ENCODE measurements at places on chromosomes 4 and X.

GRCh38 chr4:53865054-53865453, 199.4 kb downstream of the CHIC2 start:
- DNase-seq, result no peak

DNA sequence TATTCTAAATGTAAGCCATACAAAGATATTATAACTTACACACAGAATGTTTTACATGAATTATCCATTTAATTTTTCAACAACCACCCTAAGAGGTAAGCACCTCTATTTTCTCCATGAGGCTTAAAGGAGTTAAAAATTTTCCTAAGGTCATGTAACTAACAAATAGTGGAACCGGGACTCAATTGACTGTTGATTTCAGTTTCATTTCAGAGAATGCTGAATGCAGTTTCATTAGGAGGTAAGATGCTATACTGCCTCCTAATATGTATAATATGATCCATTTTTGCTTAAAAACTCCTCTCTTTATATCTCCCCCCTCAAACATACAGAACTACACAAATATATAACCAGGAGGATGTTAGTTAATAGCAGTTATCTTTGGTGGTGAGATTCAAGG, 29.1 kb downstream of the PHKA1 start:
- no peak for DNase-seq

DNA sequence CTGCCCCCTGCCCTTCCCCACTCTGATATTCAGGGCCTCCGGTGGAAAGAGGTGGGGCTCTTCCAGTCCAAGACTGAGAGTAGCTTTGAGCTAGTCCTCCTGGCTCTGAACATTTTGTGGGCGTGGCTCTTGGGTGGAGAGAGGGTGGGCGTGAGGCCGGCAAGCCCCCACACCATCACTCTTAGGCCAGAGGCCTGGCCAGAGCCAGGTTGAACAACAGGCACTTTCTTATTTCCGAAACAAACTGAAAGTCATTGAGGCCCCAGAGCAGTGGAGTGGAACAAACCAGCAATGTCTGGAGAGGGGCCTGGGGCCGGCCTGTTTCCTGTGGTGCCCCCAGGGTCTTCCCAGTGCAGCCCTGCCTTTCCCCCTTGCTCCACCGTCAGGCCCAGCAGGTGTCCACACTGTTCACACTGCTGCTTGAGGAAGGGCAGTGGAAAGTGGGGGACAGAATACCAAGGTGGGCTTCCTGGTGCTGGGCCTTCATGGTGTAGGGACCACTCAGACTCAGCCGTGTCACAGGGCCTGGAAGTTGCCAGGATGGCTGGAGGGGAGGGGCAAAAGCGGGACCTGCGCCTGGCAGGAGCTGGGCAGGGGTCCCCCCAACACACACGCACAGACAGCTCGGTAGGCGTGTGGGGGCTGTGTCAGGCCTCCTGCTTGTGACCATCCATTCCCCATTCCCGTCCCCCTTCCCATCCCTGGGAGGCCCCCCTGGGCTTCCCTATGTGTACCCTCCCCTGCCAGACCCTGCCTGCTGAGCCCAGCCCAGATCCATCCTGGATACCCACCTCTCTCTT, 2.9 kb downstream of the ADRA2C start:
- DNase-seq, result no peak

GRCh38 chr4:182286035-182286434, 42.8 kb downstream of the TENM3 start:
- DNase-seq, result no peak

- no peak for DNase-seq
Observed at GRCh38 chr4:114911111-114911510, 202.3 kb downstream of the NDST4 start.

DNA sequence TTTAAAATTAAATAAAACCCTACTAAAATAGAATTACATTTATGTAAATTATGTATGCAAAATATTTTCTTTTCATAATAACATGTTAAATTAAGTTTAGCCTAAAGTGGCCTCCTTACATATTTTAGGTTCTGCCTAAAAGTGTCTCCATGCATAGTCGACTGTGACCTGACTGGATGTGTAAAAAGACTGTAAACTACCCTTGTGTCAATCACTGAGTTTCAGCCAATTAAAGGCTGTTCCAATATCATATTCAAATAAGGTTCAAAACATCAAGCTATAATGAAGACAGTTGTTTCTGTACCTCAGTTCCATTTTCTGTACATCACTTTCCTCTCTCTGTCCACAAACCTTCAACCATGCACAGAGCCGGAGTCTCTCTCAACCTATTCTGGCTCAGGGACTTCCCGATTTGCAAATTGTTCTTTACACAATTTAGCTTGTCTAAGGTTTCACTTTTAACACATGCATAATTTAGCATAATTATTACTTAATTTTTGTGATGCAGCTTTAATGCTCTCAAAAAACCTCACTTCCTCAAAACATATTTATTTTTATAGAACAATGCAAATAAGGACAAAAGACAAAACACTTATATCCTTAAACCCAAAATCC, 60.1 kb downstream of the SH3RF1 start:
- DNase-seq, result no peak

GRCh38 chrX:75303795-75304194, 29.9 kb downstream of the UPRT start:
- DNase-seq, result no peak

- DNase-seq, result peak; percentile 50
Observed at GRCh38 chrX:155819966-155820491, 61.1 kb upstream of the VAMP7 start.

GRCh38 chrX:125089761-125090445, 229.8 kb upstream of the TEX13C start:
- DNase-seq, result no peak

DNA sequence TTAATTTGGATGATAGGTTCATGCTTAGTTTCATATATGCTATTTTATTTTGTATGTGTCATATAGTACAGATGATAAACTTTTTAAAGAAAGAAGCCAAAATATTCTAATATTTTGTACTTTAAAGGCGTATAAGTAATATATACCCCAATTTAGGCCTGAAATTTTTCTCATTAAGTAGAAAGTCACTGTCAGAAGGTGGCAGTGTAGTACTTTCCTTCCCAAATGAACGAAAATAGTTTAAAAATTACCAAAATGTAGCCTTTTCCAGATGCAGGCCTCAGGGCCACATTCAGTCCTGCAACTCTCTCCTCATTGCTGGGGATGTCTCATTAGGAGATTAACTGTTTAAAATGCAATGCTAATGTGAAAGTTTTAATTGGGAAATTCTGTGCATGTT, 1263.6 kb downstream of the C4orf33 start:
- DNase-seq, result no peak

GRCh38 chr4:90211174-90211573, 84.0 kb downstream of the CCSER1 start:
- no peak for DNase-seq

DNA sequence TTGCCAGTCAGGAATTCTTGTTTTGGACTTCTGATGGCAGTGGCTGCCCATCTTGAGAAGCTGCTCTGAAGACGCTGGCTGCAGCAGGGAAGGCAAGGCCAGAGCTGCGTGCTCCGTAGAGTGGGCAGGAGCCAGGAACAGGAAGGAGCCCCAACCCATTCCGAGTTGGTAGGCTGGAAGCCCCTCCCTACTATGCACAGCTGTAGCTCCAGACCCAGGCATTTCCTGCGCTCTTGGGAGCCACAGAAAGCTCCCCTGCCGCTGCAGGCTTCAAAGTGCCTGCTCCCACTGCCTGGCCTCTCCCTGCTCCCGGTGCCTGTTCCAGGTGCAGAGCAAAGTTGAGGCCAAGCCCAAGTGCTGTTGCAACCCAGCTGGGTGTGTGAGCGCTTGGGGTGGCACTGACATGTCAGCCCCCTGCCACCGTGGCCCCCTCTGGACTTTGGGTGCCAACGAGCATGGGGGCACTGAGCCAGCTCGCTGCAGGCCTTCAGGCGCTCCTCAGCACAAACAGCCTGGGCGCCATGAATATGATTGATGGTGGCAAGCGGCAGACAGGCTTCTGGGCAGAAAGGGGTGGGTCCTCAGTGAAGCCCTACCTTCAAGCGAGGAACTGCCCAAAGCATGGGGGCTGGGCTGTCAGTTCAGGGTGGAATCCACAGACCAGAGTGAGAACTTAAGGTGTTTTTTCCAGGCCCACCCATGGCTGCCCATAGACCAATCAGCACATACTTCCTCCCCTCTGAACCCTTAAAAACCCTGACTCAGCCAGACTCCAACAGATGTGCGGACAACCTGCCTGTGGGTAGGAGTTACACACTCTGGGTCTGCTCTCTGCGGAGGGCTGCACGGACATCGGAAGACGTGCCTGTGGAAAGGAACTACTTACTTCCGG, 677.2 kb upstream of the INTU start:
- no peak for DNase-seq

DNA sequence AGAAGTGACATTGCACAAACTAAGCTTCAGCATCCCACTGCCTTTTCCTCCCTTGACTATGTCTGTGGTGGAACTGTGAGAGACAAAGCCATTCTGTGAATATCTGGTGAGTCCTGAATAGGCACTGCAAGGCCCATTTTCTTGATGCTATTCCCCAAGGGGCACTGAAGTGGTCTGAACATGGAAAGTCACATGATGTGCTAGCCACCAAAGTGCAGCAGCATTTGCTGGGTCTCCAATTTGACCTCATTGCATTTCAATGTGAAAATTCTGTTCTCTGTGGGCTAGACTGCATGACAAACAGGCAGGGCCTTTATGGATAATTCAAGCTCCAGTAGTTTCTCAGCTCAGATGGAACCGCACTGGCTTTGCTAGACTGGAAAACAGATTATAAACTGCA, 627.4 kb upstream of the BOD1L1 start:
- no peak for DNase-seq

DNA sequence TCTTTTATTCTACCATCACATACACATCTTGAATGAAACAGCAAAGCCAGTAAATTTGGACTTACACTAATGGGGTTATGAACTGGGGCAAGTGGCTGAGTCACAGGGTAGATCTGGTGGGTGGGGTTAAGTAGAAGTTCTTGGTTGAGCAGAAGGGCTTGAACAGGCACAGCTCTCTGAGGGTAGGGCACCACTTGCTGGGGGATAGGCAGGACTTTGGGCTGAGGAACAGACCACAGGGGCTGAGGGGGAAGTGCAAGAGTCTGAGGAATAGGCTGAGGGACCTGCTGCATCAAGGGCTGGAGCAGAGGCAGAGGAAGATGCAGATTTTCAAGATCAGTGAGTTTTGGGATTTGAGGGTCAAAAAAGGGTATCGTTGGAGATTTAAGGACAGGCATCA, 8.3 kb downstream of the CSN2 start:
- DNase-seq, result no peak

GRCh38 chr4:154019811-154020210, 230.9 kb upstream of the SFRP2 start:
- DNase-seq, result no peak

GRCh38 chrX:3250966-3251365, 95.5 kb downstream of the MXRA5 start:
- DNase-seq, result no peak

DNA sequence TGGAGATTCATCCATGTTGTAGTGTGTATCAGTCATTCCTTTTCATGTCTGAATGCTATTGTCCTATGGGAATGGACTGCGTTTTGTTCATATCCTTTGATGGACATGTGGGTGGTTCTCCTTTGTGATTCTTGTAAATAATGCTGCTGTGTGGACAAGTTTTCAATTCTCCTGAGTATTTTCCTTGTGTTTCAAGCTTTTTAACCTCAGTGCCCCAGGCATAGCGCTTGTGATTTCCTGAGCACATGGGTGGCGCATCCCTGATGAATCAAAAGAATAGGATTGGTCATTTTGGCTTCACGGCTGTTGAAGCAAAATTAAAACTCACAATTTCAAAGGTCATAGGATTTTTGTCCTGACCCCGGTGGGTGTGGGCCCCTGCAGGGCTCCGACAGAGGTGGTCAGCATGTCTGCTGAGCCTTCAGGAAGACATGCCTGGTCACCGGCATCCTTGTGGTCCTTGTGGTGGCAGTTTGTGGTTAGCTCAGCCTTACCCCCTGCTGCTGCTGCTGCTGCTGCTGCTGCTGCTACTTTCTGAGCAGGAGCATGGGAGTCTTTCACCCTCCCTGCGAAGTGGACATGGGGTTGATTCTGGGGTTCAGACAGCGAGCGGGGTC, 30.0 kb downstream of the SHROOM2 start:
- DNase-seq, result no peak

GRCh38 chr4:6002492-6002833, 15.8 kb downstream of the C4orf50 start:
- no peak for DNase-seq

GRCh38 chrX:48918301-48918642, 552 bp downstream of the PIM2 start:
- DNase-seq, result no peak

GRCh38 chrX:103758555-103758954, 18.1 kb upstream of the PLP1 start:
- no peak for DNase-seq

- DNase-seq, result no peak
Observed at GRCh38 chrX:24339911-24340310, 20.5 kb upstream of the SUPT20HL1 start.

GRCh38 chrX:154840856-154841255, 6.4 kb upstream of the SMIM9 start:
- no peak for DNase-seq

DNA sequence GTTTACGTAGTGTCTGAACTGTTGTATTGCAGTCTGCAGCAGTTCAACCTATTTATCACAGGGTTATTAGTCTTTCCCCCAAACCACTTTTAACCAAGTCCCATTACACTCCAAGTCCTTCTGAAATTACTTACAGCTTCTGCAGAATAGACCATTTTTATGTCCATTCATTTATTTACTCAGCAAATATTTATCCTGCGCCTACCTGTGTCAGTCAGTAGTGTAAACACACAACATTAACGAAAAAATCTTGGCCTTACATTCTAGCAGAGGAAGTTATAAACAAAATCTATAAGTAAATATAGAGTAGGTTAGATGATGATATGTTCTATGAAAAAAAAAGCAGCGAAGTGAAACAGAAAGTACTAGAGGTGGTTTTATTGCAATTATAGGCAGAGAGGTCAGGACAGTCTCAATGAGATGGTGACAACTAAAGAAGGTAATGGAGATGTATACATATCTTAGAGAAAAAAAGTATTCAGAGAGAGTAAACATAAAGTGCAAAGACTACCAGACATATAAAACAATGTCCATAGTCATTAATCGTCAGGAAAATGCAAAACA, 534.7 kb downstream of the KCNIP4 start:
- no peak for DNase-seq

- no peak for DNase-seq
Observed at GRCh38 chr4:17098996-17099395, 200.6 kb upstream of the LDB2 start.

GRCh38 chr4:182917182-182918043, at the start of gene DCTD:
Gene DCTD (minus strand): TSS chr4:182917386. CDS start chr4:182915568, 1,818 bp downstream.
- DNase-seq, result peak; percentile 88

DNA sequence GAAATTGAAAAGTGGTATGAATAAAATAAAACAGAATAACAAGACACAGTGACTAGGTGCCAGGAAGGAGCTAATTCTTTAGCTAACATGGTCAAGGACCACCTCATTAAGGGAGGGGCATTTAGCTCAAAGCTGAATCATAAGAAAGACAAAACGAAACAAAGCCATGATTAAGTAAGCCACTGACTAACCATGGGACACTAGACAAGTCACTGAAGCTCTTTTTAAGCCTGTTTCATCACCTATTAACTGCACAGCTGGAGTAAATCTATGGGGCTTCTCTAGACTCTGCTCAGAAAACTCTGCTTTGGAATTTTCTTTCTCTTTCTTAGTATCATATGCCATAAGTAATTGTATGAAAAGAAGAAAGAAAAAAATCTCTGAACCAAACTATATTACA, 49.8 kb upstream of the C1QTNF7 start:
- no peak for DNase-seq

Data from left colon (tissue), 2 donors.